ENCODE measurements at places on chromosomes 3 and 15.

- DNase-seq, result no peak
Measured at GRCh38 chr15:45084163-45084562, 29.8 kb downstream of the DUOX2 start.

DNA sequence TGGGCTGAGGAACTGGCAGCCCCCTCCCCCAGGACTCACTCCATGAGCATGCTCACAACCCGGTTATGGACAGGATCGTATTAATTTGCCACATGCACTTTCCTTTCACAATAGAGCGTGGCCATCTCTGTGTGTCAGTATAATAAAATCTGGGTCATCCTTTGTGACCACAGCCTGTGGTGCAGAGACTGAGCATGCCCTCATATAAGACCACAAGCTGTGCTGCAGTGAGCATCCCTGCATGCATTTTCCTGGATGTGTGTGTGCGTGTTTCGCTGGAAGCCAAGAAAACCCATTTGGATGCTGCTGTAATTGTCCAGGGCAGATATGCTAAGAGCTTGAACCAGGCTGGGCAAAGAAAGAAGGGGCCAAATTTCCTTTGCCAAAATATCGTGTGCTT, 39.7 kb downstream of the CYP11A1 start:
- DNase-seq, result no peak

DNA sequence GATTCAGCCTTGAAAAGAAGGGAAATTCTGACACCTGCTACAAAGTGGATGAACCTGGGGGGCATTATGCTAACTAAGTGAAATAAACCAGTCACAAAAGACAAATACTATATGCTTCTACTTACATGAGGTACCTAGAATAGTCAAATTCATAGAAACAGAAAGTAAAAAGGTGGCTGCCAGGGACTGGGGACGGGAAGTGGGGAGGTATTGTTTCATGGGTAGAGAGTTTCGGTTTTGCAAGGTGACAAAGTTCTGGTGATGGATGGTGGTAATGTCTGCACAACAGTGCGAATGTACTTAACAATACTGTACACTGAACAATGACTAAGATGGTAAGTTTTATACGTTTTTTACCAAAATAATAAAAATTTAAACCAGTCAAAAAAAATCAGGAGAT, 4.8 kb downstream of the IDH2 start:
- no peak for DNase-seq

- no peak for DNase-seq
Measured at GRCh38 chr15:77010857-77011256, 15.9 kb downstream of the PSTPIP1 start.

DNA sequence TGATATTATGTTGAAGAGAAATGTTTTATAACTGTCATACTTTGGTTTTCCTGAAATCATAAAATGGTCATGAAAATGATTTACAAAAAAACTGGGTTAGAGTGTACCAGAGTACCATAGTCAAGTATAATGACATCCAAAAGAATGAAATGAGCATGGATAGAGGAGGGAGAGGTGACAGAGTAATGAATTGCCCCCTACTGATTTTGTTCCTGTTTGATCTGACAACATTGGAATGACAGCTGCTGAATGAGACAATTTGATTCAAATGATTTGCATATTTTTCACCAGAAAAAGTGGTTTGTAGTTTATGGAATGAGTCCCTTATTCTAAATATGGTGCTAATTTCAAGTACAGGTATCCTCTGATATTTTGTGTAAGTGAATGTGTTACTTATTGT, 271.7 kb downstream of the CNTN4 start:
- no peak for DNase-seq

Data from hematopoietic multipotent progenitor cell treated with erythropoietin and hydrocortisone succinate and interleukin-3 and kit ligand, for 17 days (in vitro differentiated cells).